CD4-positive, alpha-beta T cell treated with Interleukin-17A for 1 hour (primary cell): ENCODE measurements at places on chromosomes 3 and 15.

DNA sequence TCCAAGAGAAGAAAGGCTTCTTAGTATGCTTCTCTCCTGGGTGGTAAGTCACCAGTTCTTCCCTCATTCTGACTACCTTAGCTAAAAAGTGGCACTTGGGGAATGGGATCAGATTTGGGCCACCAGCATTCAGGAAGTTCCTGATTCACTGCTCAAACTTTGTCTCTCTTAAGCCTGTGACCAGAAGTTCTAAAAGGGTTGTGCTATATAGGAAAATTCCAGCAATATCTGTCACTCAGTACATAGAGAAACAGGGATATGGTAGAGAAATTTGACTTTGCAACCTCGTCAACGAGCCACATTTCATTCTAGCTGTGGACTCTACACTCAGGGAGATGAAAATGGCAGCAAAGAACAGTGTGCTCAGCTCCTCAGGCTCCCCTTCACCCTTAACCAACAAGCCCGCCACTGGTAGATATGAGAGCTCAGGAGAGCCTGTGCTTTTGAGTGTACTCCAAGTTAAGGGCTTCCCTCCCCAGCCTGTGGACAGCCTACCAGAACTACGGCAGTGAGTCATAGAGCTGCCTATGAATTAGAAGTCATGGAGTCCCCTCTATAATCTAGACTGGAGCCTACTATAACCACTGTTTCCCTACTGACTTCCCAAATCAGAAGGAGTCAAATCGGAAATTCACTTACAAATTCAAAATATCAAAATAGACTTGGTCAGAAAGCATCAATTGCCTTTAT, 52.6 kb upstream of the MYO5C start:
- no peak for DNase-seq

- DNase-seq, result no peak
These were observed 799 bp upstream of the C2CD4B start for GRCh38 chr15:62165793-62166375.

DNA sequence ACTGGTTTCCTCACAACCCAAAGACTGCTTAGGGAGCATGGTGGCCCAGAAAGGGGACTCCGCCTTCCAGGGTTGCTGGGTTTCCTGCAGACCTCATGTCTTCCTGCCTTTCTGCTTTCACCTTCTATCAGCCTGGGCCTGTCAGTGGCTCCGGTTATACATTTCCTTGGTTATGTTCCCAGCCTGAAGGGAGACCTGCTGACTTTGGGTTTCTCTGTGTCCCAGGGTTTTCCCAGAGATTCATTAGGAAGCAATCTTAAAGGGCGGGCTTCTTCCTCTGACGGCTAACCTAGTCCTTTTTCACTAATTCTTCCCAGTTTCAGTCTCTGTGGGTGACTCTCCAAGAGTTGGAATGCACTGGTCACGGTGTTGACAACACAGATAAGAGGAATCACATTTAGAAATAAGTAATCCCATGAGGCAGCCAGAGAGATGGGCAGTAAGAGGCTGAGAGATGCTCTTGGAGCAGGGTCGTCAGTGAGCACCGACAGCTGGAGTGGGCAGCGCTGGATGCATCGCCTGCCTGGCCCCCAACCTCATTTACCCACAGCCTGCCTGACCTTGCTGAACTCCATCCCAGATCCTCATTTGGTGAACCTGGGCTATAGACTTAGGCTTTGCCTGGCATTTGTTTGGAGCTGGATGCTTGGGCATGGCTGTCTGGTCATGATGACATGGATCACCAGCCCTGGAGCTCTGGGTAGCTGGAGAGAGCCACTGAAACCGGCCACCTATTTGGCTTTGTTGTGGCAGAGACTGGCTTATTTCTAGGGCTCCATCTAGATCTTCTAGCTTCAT, 10.0 kb upstream of the EHD4 start:
- no peak for DNase-seq

GRCh38 chr15:26702381-26702780, 70.5 kb downstream of the GABRB3 start:
- no peak for DNase-seq

DNA sequence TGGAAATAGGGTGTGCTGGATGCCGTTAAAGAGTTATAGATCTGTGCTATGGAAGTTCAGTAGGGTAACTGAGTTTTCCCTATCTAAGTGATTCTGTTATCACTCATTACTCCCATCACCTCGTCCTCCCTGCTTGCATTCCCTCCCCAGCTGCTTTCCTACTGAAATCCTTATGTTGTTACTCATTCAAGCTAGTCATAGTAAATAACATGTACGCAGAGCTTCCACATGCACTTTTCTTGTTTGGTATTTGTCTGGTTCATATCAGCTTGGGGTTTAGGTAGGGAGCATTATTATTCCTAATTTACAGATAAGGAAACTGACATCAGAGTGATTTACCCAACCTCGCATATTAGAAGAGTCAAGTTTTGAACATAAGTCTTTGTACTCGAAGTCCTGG, 135.1 kb downstream of the HCN4 start:
- no peak for DNase-seq

DNA sequence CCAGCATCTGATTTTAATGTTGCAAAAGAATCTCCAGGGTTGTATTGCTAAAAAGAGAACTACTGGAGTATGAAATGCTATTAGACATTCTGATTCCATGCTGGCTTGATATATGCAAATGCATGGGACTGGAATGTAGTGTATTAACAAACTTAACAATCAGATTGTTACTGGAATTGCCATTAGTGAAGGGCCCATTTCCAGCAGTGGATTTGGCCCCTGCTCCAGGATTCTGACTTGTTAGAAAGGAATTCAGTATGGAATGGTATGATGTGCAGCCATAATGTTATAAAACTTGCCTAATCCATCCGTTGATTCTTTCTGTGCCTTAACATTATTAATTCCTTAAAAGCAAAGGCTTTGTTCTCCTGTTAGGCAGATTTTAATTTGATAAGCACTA, 7.9 kb downstream of the ARRDC4 start:
- DNase-seq, result no peak

DNA sequence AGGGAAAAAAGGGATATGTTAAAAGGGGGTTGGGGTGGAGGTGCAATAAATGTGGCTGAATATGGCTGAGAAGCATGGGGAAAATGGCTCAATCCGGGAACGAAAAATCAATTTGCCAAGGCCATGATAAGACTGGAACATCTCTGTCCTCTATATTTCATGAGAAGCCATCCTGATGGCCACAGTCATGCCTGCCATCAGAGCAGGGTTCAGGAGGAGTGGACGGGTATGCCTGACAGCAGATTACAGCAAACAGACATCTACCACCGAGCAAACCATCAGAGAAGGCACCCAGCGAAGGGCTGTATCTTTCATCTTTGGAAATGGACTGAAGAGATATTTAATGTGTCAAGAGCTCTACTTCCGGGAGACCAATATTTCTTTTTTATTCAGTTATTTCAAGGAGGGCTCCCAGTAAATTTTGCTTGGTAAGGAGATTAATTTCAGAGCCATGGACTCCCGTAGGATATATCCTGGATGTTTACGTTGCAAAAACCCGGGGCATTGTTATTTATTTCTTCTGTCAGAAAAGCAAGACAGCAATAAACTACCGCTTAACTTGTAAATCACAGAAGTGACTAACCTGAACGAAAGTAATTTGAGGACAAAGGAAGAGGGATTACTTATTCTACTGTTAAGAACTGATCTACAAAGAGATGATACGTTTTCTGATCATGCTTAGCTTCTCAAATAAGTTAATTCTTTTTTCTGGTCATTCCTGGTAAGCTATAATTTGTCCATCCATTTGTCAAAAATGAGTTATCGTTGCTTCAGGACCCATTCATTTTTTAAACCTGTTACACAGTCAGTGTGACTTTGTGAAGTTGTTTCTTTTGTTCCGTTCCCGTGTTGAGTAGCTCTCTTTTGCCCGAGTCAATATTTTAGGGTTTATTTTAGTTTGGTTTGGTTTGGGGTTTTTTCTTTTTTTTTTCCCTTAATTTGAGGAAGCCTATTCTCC, 80.6 kb upstream of the CHD2 start:
- DNase-seq, result peak; percentile 27

- no peak for DNase-seq
These were observed 267.4 kb upstream of the THBS1 start for GRCh38 chr15:39313467-39313866.

DNA sequence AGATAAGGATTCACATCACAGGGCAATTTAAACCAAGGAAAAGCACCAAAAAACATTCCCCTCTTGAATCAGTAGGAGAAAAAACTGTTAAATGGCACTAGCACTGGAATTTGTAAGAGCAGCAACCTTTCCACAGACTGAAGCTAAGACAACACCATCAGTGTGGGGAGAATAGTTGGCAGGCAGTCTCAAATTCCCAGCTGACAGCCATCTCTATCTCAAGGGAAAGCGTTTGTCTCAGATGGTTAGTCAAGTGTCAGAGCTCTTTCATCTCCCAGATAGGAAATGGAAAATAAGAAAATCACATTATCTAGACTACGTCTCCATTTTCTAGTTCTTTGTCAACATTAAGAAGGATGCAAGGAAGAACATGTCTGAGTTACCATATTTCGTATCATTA, 228.7 kb downstream of the WDR72 start:
- no peak for DNase-seq

DNA sequence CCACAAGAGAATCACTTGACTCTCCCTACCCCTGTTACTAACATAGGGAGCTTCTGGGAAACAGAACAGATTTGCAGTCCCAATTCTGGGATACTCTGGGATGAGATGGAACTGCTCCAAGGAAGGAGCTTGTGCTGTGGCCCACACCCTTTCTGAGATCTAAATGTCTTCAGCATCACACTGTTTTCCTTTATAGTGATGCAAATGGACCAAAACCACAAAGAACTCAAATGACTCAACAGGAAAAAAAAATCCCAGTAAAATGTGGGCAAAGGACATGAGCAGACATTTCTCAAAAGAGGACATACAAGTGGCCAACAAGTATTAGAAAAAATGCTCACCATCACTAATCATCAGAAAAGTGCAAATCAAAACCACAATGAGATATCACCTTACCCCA, 155.6 kb downstream of the NECTIN3 start:
- DNase-seq, result no peak

DNA sequence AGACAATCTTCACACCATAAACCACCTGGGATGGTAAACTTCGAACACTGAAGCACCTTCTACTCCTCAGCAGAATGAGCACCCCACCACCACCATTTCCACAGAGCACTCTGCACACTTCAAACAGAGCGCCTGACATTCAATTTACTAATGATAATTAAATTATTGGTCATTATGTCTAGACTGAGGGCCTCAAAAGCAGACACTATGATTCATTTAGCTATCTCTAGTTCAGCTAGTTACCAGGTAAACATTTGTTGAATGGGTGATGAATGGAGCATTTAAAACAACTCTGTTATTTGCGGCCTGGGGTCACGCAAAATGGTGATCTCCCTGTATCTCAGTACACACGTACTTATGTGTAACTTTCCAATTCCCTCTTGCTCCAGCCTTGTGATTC, 40.9 kb downstream of the ACAP2 start:
- DNase-seq, result no peak

DNA sequence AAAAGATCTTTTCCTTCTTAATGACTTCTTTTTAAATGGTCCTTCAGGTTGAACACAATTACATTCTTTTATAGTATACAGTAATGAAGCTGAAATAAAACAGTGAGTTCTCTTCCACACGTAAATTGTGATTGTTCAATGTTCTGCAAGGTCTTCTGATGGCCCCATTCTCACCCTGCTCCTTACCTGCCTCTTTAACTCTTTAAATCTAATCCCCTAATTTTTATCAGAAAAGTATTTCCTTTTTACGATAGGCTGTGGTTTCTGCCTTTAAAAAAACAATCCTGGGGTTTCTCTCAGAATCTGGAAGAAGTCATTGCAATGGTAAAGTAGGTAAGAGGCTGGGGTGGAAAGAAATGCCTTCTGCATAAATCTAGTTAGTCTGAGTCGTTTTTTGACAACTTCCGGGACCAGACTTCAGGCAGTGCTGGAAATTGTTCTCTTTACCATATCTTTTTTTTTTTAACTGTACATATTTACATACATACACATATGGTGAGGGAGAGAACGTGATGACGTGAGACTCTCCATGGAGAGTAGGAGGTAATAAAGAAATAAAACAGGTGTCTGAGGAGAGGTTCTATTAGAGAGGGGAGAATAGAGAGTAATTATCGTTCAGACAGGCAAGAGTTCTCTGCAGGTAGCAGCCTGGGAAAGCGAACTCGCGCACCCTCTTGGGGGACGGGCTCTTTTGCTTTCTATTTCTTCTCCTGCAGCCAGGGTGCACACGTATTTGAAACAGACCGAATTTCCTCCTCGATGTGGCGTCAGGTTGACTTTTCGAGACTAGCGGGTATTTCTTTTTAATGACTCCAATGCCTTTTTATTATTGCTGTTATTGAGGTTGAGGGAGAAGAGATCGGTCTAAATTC, at the start of gene SIDT1:
TSS of gene SIDT1 (plus strand) at position 730 of the 872 bp plus-strand sequence. CDS start 467 bp downstream, outside the sequence.
- DNase-seq, result peak; percentile 82

GRCh38 chr3:125035217-125035616, 20.6 kb downstream of the HEG1 start:
- no peak for DNase-seq

DNA sequence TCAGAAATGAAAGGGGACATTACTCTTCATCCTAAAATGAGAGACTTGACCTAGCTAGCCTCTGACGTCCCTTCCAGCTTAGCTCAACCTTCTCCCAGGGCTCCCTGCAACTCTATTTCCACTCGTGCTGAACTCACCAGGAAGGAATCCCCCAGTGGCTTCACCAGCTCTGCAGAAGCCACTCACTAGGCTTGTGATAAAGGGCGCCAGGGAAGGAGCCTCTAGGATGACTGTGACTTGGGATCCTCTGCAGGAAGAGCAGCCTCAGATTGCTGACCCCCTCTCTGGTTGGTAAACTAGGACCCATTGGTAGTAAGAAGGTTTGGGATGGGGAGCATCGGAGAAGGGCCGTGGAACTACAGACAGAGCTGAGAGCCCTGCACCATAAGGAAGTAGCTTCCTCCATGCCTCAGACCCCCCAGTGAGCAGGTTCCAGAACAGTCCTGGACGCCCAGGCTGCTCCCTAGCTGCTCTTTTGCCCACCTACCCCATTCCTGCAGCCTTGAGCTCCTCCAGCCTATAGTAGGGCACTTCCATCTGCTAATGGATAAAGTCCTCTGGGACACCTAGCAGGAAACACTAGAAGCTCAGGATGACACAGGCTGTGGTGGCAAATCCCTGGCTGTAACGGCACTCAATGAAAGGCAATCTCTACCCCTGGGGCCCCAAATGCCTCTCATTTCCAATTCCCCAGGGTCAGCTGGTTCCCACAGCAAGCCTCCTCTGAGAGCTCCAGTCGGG, 26.0 kb downstream of the PLA2G4F start:
- no peak for DNase-seq

DNA sequence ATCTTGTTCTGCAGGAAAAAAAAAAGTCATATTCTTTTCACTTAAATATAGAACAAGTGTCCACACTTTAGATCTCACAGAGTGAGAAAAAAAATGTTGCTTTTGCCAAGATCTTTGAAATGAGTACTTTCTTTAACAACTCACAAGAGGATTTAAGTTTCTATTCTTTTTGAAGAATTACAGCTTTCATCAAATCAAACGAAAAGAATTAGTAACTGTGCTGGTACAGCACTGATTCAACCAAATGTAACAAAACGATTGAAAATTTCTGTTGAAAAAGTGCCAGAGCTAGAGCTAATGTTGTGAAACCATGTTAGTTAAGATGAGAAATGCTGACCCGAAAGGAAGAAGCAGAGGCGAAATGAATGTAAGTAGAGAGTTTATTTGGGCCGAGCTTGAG, 300.2 kb downstream of the GABRB3 start:
- DNase-seq, result no peak
